ENCODE measurements at places on chromosomes 11 and 22. TPM values are rescaled to one million over a fixed set of nuclear protein-coding genes. Genes with fewer than 3 reads are reported as not detected.

DNA sequence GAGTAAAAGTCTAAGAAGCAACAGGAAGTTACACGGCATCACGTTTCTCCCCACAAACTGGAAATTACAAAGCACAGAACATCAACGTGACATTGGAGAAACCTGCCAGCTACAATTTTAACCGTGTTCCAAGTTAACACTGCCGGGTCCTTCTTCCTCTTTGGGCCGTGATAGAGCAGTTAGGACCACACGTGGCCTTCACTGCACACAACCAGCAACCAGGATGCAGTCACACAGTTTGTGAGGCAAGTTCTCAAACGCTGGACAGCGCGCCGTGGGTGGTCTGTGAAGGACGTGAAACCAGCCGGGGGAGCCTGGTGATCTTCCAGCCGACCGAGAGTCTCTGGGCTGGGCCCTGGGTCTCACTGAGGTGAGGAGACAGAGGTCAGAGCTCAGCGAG lies 14.6 kb downstream of the C11orf21 start:
- DNase-seq: no peak

GRCh38 chr11:69157822-69158231 lies 2.1 kb downstream of the SMIM38 start:
- no peak for DNase-seq

DNA sequence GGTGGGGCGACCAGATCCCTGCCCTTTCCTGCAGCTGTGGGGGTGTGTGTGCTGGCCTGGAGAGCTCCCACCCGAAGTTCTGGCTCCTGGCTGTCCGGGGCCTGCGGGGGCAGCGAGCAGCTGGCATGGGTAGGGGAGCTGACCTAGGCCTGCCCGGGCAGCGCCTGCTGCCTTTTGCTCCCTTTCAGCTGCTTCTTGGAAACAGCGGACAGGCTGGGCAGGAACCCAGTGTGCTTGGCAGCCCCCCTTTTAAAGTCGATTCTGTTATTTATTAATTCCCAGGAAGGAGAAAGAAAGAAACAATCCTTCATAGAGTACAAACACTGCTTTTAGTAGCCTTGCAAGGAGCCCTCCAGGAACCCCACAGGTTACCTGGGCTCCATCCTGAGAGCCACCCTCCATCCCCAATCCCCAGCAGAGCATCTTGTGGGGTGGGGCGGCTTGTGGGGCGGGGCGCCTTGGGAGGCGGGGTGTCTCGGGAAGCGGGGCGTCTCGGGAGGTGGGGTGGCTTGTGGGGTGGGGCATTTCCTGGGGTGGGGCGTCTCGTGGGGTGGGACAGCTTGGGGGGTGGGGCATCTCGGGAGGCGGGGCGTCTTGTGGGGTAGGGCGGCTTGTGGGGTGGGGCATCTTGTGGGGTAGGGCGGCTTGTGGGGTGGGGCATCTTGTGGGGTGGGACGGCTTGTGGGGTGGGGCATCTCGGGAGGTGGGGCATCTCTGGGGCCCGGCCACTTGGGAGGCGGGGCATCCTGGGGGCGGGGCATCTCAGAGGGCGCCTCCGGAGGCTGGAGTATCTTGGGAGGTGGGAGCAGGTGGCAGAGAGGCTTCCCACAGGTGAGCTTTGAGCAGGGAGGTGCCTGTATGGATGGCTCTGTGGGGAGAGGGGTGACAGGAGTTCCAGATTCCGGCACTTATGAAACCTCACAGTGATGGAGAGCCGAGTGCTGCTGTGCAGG lies 7.0 kb downstream of the CD81 start:
- DNase-seq: no peak

DNA sequence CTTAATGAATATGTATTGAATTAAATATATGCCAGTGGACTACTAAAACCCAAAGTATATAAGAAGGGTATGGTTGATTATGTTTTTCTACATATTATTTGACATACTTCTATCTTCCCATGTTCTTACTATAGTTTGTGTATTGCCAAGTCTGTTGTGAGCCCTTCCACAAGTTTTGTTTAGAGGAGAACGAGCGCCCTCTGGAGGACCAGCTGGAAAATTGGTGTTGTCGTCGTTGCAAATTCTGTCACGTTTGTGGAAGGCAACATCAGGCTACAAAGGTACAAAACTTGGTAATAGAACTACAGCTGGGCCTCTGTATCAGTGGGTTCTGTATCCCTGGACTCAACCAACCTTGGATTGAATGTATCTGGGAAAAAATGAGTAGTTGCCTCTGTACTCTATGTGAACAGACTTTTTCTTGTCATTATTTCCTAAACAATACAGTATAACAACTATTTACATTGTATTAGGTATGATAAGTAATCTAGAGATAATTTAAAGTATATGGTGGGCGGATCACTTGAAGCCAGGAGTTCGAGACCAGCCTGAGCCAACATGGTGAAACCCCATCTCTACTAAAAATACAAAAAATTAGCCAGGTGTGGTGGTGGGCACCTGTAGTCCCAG lies 38.7 kb upstream of the TTC36 start:
- DNase-seq: peak; percentile 85

The OR5P2 gene
- not detected for total RNA-seq

- DNase-seq: no peak
Measured at GRCh38 chr22:45452565-45453379, 39.3 kb downstream of the RIBC2 start.

The OR10D3 gene
- not detected for total RNA-seq

- DNase-seq: no peak
Measured at GRCh38 chr11:60836866-60837515, 4.9 kb upstream of the CCDC86 start.

The CPT1B gene
- total RNA-seq: 108 TPM

DNA sequence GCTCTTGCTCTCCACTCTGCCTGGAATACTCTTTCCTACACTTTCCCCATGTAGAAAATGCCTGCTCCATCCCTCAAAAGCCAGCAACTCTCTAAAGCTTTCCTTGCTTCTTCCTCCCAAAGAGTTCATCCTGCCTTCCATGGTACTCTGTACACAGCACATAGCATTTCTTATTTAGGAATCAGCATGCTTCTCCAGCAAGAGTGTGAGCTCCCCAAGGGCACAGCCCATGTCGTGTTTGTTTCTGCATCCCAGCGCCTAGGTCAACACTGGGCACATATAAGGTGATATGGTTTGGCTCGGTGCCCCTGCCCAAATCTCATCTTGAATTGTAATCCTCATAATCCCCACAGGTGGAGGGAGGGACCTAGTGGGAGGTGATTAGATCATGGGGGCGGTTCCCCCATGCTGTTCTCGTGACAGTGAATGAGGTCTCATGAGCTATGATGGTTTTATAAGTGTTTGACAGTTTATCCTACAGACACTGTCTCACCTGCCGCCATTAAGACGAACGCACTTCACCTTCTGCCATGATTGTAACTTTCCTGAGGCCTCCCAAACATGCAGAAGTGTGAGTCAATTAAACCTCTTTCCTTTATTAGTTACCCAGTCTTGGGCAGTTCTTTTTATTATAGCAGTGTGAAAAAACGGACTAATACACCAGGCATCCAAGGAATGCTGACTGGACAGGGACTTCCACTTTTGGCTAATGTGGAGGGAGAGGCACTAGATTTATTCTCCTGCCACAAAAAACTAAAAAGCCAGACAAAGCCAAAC lies 8.2 kb downstream of the VPS37C start:
- no peak for DNase-seq

The MAML2 gene
- total RNA-seq: 75.2 TPM

DNA sequence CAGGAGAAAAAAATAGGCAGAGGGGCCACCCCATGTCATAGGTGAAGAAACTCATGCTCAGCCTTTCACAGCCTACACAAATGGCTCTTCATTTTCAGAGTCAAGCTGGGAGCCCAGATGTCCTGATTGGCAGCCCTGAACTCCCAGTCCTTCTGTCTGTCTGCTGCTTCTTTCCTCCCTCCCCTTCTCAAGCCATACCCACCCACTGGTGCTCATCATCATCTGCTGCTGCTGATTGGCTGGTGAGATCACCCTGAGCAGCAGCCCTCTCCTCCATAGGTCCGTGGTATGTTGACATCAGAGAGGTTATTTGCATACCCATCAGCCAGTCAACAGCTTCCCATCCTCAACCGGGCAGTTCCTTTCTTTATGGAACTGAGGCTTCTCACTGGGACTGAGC lies 46.1 kb upstream of the PRDM11 start:
- DNase-seq: no peak

DNA sequence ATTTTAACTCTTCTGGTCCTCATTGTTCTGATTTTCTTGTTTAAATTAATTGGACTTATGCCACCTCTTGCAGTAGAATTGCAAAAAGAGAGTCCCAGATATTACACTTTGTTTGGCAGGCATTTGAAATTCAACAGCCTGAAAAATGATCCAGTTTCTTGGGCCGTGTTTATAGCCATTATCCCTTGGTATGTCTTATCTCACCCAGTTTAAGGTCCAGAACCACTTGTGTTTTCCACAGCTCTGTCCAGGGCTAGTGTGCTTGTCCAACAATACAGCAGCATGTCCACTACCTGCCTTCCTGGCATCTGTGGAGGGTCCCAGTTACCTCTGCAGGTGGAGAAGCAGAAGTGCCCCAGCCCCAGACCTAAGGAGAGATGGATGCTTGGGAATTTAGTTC lies 397.4 kb downstream of the SOX6 start:
- DNase-seq: no peak

DNA sequence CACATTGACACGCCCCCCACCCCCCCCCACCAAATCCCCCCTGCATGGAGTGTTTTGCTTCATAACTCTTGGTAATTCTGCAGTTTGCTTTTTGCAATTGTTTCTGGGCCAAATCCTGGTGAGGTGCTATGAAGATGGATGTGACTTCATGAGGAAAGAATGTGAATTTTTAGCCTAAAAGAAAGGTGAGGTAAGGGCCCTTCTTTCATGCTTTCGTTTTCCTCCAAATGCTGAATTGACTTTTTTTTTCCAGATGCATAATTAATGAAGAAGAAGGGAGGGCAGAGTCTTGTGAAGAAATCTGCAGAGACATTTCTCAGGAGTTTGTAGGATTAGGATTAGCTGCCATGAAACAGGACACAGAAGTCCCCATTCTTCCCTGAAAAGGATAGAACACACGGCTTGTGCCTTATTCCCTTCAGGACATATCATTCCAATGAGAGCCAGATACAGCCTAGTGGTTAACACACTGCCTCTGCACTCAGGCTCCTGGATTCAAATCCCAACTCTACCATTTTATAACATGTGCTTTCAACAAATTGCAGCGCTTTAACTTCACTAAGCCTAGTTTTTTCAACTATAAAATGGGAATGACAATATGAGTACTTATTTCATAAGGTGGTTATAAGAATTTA lies 19.6 kb upstream of the TBCEL start:
- no peak for DNase-seq

DNA sequence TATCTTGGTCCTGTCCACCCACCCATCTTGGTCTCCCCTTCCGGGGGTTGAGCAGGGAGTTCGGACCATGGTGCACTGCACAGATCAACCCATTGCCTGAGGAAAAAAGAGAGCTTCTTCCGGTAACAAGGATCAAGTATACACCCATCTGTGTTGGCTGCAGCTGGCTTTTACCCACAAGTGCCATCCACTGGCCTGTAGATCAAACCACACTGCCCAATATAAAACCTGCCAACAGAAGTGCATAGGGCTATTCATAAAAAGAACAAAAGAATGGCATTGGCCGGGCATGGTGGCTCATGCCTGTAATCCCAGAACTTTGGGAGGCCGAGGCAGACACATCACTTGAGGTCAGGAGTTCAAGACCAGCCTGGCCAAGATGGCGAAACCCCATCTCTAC lies 94.5 kb downstream of the ZC3H12C start:
- DNase-seq: no peak

DNA sequence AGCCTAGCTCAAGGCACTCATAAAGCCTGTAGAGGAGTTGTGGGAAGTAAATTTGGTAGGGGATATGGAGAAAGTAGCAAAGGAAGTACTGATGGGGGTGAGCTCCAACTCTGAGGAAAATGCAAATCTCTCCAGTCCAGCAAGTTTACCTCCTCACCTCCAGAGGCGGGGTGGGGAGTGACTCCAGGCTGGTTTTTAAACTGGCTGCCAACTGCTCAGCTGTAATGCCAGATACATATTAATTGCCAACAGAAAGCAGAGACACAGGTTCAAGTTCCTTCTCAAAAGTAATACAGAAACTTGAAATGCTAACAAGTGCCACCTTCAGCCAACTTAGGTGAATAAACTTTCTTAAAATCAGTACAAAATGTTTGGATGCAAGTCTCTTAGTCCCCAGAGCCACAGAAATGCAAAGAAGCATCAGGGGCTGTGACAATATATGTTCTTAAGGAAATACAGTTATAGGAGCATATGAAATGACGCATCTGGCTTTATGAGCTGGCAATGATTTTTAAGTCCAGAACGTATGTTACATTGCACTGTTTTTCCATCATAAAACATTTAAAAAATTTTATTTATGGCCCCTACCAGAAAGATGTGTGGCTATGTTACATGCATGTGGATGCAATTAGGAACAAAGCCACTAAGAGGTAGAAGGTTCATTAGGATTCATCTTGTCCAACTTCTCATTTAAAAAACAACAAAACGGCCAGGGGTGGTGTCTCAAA lies 436.4 kb upstream of the CCDC90B start:
- DNase-seq: no peak

- DNase-seq: peak; percentile 19
Measured at GRCh38 chr11:201966-202365, 5.2 kb downstream of the BET1L start.

DNA sequence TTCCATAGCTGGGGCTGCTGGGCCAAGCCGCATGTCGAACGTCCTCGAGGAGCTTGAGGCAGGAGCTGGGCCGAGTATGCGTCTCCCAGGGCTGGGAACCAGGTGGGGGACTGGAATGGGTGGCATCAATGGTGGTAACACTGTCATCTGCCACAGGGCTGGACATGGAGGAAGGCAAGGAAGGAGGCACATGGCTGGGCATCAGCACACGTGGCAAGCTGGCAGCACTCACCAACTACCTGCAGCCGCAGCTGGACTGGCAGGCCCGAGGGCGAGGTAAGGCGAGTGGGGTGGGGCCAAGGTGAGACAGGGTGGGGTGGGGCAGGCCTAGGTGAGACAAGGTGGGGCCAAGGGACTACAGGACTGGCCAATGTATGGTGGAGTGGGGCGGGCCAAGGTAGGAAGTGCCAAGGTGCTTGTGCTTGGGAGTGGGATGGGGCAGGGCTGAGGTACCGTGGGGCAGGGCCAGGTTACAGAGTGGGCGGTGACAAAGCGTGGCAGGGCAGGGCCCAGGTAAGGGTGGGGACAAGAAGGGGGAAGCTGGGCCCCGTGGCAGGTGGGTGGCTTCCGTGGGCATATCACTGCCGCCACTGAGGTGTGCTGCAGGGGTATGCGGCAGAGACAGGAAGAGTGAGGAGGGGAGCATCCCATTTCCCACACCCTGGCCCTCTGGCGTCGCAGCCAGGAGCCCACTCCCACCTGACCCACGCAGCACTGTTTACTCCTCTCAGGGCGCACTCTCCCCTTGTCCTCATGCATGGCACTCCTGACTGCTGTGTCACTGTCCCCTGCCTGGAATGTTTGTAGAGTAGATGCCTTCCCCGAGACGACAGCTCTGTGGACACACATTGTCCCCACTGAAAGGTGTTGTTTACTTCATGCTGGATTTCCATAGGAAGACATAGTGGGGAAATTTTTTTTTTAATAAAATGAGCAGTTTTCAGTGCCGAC lies 27.5 kb upstream of the DGCR8 start:
- DNase-seq: no peak

The CREB3L1 gene
- not detected for total RNA-seq

- no peak for DNase-seq
Measured at GRCh38 chr22:30371981-30372380, 15.2 kb downstream of the CCDC157 start.

All from naive thymus-derived CD4-positive, alpha-beta T cell (primary cell).